ENCODE measurements at places on chromosomes 5 and 9. TPM values are rescaled to one million over a fixed set of nuclear protein-coding genes. Genes with fewer than 3 reads are reported as not detected.

The BTNL9 gene
- 14.5 TPM for total RNA-seq

The SPINK6 gene
- total RNA-seq = not detected

GRCh38 chr9:6938873-6939272 lies 181.1 kb downstream of the KDM4C start:
- DNase-seq = no peak

- DNase-seq = no peak
Observed at GRCh38 chr5:40477856-40478546, 201.7 kb upstream of the PTGER4 start.

- DNase-seq = no peak
Observed at GRCh38 chr5:173514661-173515060, 101.8 kb downstream of the BOD1 start.

The SH3TC2 gene
- total RNA-seq = 0.20 TPM

GRCh38 chr9:81559709-81560108 lies 129.6 kb downstream of the TLE1 start:
- DNase-seq = no peak

DNA sequence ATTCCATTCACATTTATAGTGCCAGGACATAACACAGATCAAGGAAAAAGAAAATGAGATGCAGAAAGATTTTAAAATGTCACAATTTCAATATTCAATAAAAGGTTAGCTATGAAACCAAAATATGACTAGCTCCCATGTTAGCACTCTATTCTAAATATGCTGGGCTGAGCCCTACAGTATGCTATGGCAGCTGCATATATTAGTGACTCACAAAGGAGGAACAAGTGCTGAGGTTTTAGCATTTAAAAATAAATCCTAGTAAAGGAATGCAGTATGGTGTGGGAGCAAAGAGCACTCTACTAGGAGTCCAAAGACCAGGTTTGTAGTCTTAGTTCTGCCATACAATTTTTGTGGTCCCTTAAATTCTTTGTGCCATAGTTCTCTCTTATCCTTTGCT lies 118.4 kb downstream of the OXCT1 start:
- DNase-seq = no peak

GRCh38 chr5:171569065-171569712 lies 149.7 kb downstream of the FGF18 start:
- no peak for DNase-seq
